B cell (primary cell): ENCODE measurements at places on chromosomes 5 and 9. TPM values are rescaled to one million over a fixed set of nuclear protein-coding genes. Genes with fewer than 3 reads are reported as not detected.

DNA sequence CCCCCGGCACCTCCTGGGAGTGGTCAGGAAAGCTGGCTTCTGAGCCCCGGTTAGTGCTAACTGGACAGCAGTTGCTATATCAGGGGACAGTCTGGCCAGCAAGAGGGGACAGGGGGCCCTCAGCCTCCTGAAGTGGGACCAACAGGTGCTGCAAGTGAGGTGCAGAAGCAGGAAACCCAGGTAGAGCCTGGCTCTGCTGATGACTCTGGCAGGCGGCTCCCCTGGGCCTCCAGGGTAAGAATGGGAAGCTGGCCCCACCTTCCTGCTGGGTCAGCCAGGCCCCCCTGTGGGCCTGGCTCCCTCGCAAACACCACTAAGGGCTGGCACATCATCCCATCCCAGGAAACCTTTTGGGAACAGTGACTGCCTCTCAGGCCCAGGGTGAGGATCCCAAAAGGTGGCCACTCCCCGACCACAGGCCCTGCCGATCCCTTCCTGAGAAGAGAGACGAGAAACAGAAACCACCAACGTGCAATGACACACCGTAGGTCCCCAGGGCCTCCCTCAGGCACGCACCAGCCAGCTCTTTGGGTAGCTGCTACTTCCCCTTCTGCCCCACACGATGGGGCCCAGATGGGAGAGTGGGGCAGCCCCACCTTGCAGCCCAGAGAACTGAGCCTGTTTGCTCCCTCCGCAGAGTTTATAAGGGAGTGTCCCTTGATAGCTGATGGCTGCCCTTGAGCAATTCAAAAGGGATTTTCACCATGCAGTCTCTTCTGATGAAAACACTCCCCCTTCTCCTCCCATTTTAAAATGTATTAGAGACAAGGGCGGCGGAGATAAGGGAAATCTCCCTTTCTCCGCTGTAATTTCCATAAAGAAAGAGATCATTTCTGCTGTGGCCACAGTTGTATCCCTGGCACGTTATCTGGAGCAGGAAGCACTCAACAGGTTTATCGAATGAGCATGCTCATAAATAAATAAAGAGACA, 76.8 kb downstream of the STK10 start:
- H3K4me3 ChIP-seq = peak overlapping the region; percentile 57
- H3K36me3 ChIP-seq = peaks cover 31% of the 10 kb centered on the region
- peak; percentile 95 for DNase-seq
- no peaks in the 10 kb centered on the region for H3K27me3 ChIP-seq

Gene GARNL3
- 10.7 and 12.6 TPM in 2 replicates for total RNA-seq

GRCh38 chr5:58751222-58751837, 168.5 kb downstream of the RAB3C start:
- H3K36me3 ChIP-seq = no peaks in the 10 kb centered on the region
- H3K4me1 ChIP-seq = no peaks in the 10 kb centered on the region
- no peak overlapping the region for H3K4me3 ChIP-seq

DNA sequence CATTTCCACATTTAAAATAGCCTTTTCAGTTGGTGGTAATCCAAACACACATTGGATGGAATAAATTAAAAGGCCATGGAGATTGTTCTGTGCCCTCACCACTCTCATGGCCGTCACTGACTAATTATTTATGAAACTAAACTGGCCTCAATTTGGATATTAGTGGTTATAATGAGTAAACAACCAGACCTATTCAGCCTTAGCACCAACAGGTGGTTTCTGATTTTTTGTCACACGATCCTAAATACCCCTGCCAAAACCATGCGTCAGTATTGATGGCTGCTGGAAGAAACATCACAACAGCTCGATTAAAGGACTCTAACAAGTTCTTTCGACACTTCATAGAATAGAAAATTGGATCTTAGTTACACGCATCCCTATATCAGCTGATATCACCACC, 276.0 kb upstream of the DAP start:
- DNase-seq = no peak
- H3K27ac ChIP-seq = no peak overlapping the region
- H3K4me3 ChIP-seq = no peak overlapping the region
- H3K4me1 ChIP-seq = no peaks in the 10 kb centered on the region

- H3K27me3 ChIP-seq = peaks cover 6% of the 10 kb centered on the region
- DNase-seq = no peak
- H3K4me1 ChIP-seq = peaks cover 2% of the 10 kb centered on the region
- no peaks in the 10 kb centered on the region for H3K36me3 ChIP-seq
- no peak overlapping the region for H3K27ac ChIP-seq
Measured at GRCh38 chr9:130144703-130145102, 27.5 kb upstream of the NCS1 start.

Gene ADAMTS12
- total RNA-seq = not detected in 2 replicates

DNA sequence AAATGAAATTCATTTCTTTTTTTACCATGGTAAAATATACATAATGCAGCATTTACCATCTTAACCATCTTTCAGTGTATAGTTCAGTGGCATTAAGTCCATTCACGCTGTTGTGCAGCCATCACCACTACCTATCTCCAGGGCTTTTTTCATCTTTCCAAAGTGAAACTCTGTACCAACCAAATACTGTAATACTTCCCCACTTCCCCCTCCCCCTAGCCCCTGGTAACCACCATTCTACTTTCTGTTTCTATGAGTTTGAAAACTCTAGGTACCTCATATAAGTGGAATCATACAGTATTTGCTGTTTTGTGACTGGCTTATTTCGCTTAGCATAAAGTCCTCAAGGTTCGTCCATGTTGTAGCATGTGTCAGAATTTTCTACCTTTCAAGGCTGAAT, 23.4 kb downstream of the SPAAR start:
- no peak overlapping the region for H3K4me3 ChIP-seq
- no peak for DNase-seq
- H3K27ac ChIP-seq = no peak overlapping the region

DNA sequence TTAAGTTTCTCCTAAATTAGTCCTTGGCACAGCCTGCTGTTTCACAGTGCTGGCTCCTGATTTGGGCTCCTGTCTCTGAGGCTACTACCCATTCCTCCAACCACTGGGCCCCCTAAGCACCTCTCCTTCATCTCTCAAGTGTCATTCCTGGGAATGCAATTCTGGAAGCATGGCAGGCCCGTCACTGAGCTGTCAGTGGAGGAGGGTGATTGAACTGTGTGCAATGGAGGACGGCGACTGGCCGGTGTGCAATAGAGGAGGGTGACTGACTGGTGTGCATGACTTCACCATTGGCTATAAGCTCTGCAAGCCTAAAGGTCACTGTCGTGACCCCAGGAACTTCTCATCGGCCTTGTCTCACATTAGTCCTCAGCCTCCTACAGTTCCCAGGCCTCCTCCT, 12.4 kb upstream of the IL17B start:
- no peaks in the 10 kb centered on the region for H3K4me1 ChIP-seq
- no peaks in the 10 kb centered on the region for H3K27me3 ChIP-seq
- DNase-seq = no peak
- H3K27ac ChIP-seq = no peak overlapping the region

DNA sequence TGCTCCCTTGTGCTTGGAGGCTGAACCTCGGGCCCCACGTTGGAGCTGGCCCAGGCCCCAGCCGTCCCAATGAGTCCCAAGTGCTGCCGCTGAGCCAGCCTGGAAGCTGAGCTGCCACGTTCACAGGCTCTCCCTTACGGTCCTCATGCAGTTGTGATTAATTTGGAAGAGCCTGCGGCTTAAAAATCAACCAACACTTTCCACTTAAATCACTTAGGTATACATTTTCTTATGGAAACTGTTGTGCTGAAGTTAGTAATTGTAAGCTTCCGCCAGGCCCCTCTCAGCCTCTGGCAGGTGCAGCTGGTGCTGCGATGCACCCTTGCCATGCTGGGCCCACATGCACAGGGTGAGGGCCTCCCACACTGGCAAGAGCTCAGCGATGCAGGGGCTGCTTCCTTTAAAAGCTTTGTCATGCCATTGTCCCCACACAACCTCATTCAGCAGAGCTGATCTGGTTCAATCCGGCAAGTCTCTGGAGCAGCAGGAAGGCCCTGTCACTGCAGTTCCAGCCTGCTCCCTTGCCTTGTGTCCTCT, 61.0 kb downstream of the IPPK start:
- DNase-seq = no peak
- no peak overlapping the region for H3K4me3 ChIP-seq
- H3K27me3 ChIP-seq = no peaks in the 10 kb centered on the region
- no peaks in the 10 kb centered on the region for H3K36me3 ChIP-seq

Gene NEURL1B
- 0.12 and 0.17 TPM in 2 replicates for total RNA-seq
